LNCaP clone FGC (cell line): ENCODE measurements at places on chromosomes 6 and 20.

GRCh38 chr6:116561377-116562018 lies 7.9 kb downstream of the CALHM4 start:
- no peak for DNase-seq

GRCh38 chr6:111927321-111927720 lies 54.1 kb upstream of the FYN start:
- DNase-seq, result no peak

GRCh38 chr6:158168040-158168289 lies at the start of gene SERAC1:
Gene SERAC1 (minus strand): TSS chr6:158168262. CDS start chr6:158158363, 9,899 bp downstream.
- DNase-seq, result no peak

- no peak for DNase-seq
These were observed 108.6 kb upstream of the EYA4 start for GRCh38 chr6:133132466-133132971.

DNA sequence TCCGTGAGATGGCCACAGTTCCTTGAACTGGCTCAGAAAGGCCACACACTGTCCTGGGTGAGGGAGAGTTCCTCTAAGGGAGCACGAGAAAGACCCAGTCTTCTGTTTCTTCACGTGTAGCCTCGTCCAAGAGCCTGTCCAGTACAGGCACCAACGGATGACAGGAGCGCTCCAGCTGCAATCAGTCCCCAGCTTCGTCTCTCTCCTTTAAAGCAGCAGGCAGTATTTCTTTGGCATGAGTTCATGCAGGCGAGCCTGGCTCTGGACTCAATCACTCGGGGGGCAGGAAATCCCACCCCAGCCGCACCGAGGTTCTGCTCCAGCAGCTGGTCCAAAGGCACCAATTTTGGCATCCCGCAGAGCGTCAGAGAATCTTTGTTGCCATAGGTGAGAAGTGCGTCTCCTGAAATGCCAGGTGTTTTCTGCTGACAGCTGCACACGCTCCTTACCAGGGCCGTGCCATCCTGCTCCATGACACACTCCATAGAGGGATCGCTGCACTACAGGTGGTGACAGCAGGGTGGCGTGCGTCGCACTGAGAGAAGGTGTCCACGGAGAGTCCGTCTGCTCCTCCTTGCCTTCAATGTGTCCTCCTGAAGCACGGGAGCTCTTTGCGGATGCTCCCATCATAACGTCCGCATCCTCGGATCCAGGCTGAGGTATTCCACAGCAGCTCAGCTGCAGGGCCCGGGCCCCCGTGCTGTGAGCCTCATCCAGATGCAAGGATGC lies 59.6 kb upstream of the AFDN start:
- no peak for DNase-seq

DNA sequence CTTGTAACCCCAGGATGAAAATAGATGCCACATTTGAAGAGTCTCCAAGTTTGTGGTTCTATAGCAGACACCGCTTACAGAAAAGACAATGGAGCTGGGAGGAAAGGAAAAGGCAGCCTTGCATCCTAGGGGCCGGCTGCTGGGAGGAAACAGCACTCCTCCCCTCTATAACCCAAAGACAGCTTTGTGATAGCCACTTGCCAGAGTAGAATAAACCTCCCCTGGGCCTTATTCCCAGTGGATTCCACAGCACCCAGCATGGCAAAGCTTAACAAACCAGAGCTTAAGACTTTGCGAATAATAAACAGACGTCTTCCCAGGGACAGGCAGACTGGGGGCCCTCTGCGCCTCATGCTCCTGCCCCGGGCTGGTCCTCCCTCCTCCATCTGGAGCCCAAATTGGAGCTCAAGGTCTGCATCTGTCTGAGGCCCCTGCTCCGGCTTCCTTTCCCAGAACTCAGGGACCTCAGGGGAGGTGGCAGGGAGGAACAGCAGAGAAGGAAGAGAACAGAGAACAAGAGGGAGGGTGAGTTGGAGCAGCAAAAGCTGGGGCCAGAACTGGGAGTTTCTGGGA lies 8.8 kb upstream of the TAF8 start:
- no peak for DNase-seq

- DNase-seq, result no peak
These were observed 721.3 kb downstream of the EYS start for GRCh38 chr6:64985726-64986125.

DNA sequence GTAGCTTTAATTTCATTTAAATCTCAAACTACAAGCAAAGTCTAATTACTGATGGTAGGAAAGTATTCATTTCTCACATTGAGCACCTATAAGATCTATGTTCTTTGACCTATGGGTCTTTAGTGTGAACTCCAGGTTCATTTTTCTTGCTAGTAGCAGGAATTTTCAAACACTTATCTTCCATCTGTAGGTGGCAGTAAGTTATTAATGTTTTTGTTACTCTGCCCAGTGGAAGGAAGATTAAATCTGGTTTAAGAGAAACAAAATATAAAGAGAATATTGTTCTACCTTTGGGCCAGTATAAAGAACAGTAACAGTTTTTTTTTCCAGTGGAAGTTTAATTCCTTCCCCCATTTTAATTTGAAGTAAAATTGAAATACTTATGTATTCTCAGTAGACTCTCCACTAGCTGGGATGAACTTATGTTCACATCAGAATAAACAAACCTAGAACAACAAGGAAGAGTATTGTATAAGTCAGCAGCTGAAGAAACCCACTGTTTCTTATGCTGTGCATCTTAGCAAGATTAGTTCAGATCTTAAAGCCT lies 328.2 kb downstream of the PHF3 start:
- DNase-seq, result no peak

GRCh38 chr6:56314683-56315523 lies 67.5 kb upstream of the COL21A1 start:
- peak; percentile 2 for DNase-seq

- DNase-seq, result no peak
These were observed 91.4 kb upstream of the ARID1B start for GRCh38 chr6:156685823-156686222.

GRCh38 chr6:142300758-142301650 lies 803 bp upstream of the ADGRG6 start:
- DNase-seq, result no peak

- no peak for DNase-seq
These were observed 6.2 kb downstream of the THBS2 start for GRCh38 chr6:169247419-169247818.

DNA sequence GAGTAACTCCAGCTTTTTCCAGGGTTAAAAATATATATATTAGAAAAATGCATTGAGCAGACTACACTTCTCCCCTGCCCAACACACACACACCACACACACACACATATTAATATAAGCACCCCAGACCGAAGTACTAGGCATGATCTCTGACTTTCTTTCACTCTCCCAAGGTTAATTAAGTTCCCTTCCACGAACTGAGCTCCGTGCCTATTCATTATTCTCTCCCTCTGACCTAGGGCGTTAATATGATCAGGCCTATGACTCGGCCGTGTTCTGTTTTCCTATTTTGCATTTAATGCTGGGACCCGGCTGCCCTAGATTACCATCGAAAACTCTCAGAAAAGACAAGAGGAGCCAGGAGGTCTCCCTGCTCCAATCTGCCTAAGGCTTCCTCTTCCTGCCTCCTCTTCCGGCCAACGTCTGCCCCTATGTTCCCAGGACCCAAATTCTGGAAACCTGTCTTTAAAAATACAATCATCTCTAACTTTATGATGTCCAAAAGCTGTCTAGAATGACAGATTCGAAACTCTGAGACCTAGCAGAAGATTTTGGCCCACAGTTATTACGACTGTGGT lies 6.1 kb upstream of the POU3F2 start:
- no peak for DNase-seq

DNA sequence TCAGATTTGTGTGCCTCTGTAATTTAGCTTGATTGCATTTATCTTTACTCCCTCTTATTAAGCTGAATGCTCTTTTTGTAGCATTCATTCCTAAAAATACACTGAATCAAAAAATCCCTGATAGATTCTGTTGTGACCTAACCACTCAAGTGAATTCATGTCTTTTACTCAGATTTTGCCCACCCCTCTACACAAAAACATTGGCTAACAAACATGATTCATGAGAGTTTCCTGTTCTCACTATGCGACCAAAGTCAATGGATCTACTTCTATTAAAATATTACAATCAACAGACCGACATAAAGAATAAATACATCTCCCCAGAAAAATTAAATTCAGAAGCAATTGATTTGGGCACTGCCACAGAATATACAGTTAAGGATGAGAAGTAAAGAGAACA lies 99.5 kb upstream of the THEMIS start:
- no peak for DNase-seq

DNA sequence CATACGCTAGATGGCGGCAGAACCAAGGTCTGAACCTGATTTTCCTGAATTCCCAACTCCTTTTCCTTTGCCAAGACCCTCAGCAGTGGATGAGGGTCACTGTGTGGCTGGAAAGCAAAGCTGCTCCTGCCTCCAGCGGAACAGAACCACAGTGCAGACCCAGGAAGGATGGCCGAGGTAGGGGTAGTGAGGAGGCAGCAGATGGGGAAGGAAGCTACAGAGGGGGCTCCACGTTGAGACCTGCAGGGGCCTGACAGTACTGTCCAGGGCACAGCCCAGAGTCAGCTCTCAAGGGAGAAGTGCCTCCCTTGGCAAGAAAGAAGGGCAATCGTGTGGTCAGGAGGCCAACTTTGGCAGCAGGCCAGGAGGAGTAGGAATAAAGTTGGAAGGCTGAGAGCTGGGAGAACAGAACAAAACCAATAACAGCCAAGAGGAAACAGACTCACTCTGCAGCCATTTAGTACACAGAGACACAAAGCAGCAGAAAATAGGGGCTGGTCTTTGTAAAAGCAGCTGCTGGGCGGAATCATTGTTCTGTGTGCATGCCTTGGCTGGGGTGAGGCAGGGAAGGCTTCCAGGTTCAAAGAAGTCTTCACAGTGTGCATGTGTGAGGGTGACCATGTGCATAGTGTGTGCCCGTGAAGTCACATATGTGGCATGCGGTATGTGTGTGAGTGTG lies 3.1 kb downstream of the GABRR2 start:
- DNase-seq, result peak; percentile 6

DNA sequence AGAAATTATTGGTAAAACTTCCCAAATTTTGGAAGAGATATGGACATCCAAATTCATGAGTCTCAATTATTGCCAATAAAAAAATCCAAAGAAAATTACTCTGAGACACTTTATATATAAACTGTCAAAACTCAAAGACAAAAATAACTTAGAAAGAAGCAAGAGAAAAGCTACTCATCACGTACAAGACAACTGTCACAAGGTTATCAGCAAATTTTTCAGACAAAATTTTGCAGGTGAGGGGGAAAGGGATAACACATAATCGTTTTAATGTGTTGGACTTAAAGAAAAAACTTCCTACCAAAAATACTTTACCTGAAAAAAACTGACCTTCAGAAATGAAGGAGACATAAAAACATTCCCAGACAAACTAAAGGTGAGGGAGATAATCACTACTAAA lies 272.5 kb downstream of the THBS2 start:
- DNase-seq, result no peak
